Nephron progenitor cell (in vitro differentiated cells): ENCODE measurements at places on chromosomes 6 and 20.

GRCh38 chr6:121516331-121516730 is 80.9 kb downstream of the GJA1 start:
- DNase-seq: no peak

GRCh38 chr20:35146299-35146919 is 727 bp downstream of the EDEM2 start:
- peak; percentile 36 for DNase-seq

GRCh38 chr6:137216875-137217553 is 2.2 kb downstream of the IFNGR1 start:
- no peak for DNase-seq

DNA sequence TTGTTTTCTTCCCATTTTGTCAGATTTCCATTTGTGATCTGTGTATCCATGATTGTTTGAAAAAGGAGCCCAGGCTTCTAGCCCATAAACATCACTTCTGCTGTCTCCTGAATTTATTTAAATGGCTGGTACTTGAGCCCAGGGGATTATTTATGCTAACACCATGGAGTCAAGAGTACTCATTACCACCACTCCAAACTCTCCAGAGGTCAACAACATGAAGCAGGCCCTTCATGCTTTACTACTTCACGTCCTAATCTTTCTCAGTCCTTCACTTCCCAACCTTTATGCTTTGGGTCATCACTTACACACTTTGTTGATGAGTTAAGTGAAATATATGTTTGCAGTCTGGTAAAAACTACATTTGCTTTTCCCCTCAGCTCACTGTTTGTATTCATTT is 247.8 kb downstream of the BMP2 start:
- DNase-seq: no peak

GRCh38 chr6:116008470-116009243 is 52.0 kb downstream of the FRK start:
- no peak for DNase-seq

GRCh38 chr20:2084703-2085102 is 16.9 kb upstream of the STK35 start:
- DNase-seq: no peak

DNA sequence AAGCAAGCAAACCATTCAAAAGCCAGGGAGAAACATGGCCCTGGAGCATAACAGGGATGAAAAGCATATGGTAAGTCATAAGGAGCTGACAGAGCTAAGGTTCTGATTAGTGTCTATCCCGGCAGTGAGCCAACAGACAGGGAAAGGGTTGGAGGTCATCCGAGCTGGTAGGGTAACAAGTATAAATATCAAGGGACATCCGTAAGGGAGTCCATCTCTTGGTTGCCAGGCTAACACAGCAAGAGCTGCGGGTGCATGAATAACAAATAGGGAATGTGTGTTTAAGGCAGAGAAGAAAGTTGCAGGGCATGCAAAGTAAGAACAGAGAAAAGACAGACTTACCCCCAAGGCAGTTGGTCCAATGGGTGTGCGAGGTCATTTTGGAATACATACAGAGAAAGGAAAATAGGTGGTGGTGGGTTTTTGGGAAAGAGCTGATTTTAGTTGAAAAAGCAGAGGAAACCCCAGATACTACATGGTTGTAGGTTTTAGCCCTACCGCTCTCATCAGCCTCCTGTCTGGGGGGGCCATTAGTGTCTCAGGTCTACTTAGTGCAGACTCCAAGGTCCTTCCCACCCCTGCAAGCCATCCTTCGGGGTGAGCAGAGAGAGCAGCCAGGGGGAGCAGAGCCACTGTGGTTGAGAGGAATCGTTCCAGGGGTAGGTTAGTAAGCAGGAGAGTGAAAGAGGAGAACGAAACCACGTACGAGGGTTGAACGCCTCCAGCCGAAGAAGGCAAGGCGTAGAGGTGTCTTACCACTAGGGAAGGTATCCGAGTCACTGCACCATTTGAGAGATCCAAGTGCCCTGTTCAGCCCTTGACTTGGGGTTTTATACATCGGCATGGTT is at the start of gene ERVFRD-1:
Gene ERVFRD-1, minus strand, starts transcription at position 805 of the 848 bp plus-strand sequence. CDS start 6,415 bp downstream, outside the sequence.
- DNase-seq: no peak

DNA sequence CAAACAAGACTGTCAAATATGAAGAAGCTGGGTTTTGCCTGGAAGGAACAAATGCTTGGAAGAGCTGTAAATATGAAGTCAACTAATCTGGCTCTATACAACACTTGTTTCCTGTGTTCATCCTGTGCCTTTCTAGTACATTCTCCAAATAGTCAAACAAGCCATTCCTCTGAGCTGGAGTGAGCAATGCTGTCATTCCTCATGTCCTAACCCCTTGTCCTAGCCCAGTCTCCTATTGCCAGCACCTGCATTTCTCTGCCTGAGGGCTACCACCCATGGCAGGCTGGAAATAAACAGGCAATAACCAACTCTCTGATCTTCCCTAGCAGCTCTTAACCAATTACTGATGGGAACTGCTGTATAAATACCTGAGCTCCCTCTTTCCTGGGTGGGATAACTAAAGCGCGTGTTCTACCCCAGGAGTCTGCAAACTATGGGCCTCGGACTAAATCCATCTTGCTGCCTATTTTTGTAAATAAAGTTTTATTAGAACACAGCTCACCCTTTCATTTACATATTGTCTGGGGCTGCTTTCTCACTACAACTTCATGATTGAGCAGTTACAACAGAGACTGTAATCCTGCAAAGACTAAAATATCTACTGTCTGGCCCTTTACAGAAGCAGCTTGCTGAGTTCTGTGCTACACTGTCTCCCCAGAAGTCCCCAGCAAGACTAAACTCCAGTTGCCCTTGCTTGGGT is 13.4 kb downstream of the RIMS4 start:
- DNase-seq: no peak

DNA sequence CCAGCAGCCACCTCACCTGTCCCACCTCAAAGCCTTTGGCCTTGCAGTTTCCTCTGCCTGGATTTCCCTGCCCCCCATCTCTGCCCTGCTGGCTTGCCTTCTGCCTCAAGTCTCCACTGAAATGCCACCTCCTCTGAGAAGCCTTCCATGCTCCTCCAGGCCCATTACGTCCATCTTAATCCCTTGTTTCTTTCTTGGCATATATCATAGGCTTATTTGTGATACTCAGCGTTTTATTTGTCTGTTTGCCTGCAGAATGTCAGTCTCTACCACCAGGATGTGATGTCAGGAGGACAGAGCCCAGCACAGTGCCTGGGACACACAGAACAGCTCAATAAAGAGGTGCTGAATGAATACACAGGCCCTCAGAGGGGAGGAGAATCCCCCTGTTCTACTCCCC is 24.4 kb upstream of the TLDC2 start:
- DNase-seq: no peak

GRCh38 chr6:159714404-159714803 is 12.9 kb upstream of the WTAP start:
- no peak for DNase-seq

DNA sequence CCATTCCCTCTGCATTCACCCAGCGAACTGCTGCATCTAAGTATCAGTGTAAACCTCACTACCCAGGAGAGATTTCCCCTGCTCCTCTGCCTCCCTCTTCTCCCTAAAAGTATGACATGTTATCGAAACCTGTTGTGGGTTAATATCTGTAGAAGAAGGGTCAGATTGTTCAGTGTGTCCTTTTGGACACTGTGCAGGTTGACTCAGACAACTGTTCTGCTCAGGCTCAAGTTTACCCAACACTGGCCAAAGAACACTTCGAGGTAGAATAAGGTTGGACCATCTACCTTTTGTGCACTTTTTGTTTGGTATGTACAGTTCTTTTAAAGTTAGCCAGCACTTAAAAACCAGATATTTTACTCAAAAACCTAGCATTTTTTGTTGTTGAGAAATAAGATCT is 4.6 kb downstream of the NT5DC1 start:
- no peak for DNase-seq

- no peak for DNase-seq
Observed at GRCh38 chr6:1896897-1897296, 287.2 kb downstream of the FOXC1 start.

DNA sequence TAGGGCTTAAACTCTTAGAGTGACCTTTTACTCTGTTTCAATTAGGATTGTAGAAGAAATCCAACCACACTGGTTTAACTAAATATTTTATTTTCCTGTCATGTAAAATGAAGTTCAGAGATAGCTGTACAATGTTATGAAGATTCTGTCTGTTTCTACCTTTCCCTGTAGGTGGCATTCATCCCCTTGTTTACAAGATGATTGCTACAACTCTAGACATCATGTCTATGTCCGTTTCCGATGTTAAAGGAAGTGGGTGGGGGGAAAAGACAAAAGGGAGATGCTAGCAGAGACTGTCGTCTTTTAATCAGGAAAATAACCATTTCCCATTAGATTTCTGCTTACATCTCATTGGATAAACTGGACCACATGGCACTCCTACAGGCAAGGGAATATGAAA is 30.9 kb upstream of the RIMS1 start:
- DNase-seq: no peak

GRCh38 chr20:46770330-46771194 is 61.1 kb downstream of the SLC2A10 start:
- no peak for DNase-seq

- no peak for DNase-seq
Observed at GRCh38 chr20:1857466-1857865, 37.7 kb upstream of the SIRPA start.

- peak; percentile 51 for DNase-seq
Observed at GRCh38 chr6:39189915-39190544, 39.2 kb downstream of the KCNK5 start.

- DNase-seq: peak; percentile 51
Observed at GRCh38 chr6:52233975-52234823, 10.1 kb downstream of the IL17F start.

- no peak for DNase-seq
Observed at GRCh38 chr6:17490724-17491123, 97.3 kb downstream of the CAP2 start.

DNA sequence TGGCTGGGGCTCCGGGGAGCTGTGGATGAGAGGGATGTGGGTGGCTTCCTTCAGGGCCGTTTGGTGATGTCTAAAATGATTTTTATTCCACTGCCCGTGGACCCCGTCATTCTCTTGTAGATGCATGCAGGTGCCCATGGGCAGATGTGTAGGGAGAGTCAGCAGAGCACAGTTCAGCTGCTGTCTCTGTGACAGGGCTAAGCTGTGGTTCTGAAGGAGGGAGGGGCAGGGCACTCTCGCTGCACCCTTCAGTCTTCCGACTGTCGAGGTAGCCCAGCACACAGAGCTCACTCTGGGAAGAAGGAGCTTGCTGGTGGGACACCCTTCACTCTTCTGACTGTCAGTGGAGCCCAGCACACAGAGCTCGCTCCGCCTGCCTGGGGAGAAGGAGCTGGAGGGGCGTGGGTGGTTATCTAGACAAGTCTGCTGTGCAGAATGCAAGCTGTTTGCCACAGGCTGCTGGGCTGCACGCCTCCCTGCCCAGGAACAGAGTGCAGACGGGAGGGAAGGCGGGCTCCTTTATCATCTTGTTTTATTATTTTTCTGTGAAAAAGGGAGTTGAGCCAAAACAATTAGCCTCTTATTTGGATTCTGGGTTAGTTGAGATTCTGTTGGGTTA is 28.4 kb upstream of the ADRM1 start:
- peak; percentile 20 for DNase-seq

DNA sequence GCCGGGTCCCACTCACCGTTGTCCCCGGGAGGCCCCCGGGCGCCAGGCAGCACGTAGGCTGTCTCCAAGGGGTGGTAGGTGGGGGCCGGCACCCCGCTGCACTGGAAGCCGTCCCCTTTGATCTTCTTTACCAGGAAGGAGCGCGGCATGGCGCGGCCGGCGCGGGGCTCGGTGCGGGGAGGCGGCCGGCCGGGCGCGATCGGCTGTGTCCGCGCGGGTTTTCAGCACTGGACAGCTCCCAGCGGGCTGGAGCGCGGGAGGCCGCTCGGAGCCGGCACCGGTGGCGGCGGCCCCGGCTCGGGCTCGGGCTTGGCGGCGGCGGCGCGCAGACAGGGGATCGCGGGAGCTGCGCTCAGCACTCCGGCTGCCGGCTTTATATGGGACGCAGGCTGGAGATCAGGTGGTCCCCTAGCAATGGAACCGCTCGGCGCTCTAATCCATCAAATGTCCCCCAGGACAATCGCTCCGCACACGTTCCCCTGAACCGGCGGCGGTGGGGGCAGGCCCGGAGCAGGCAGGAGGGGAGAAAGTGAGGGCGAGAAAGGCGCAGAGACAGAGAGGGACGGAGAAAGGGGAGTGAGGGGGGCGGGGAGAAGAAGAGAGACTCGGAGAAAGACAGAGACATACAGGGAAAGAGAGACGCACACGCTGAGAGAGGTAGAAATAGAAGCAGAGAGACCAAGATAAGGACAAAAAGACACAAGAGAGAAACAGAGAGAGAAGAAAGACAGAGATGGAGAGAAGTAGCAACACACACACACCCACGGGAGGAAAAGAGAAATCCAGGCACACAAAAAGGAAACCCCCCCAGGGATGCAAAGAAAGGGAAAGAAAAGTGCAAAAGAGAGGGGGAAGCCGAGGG is at the start of gene SCRT2:
Gene SCRT2, minus strand, starts transcription at position 350 of the 862 bp plus-strand sequence. Its CDS starts 201 bp downstream, at position 149.
- peak; percentile 97 for DNase-seq

GRCh38 chr20:16517946-16518783 is 55.1 kb downstream of the KIF16B start:
- peak; percentile 43 for DNase-seq

DNA sequence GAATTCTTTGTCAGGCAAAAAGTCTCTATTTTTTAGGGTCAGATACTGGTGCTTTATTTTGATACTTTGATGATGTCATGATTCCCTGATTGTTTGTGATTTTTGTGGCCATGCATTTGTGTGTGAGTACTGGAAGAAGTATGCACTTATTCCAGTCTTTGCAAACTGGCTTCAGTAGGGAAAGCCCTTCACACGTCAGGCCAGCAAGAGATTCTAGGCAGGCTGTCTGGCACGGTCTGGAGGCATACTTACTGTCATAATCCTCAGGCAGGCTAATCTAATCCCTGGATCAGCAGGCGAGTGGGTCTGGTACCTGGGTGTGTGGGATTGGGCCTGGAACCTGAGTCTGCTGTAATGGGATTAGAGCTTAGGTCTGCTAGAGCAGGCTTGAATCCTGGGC is 391.8 kb upstream of the MMS22L start:
- no peak for DNase-seq

GRCh38 chr6:44474643-44475042 is 87.1 kb downstream of the CDC5L start:
- DNase-seq: no peak

DNA sequence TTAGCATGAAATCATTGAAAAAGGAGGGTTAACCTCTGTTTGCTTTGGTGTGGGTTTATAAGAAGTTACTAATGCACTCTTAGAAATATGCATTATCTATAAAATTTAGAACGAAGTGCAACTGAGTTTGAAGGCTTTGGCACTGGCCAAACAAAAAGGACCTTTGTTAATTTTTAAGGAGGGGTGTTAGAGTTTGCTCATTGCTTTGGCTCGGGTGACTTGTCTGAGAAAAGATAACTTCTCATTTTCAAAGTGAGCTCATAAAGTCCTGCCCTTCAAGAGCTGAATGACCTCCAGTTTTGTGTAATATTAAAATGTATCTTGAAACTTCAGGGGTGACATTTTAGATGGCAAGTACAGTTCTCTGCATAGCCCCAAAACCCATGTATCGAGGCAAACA is 25.9 kb downstream of the NEDD9 start:
- no peak for DNase-seq
